AG04450 (cell line): ENCODE measurements at places on chromosomes 7 and 10.

GRCh38 chr7:104723001-104723400 lies 291.0 kb upstream of the KMT2E start:
- no peak for DNase-seq

DNA sequence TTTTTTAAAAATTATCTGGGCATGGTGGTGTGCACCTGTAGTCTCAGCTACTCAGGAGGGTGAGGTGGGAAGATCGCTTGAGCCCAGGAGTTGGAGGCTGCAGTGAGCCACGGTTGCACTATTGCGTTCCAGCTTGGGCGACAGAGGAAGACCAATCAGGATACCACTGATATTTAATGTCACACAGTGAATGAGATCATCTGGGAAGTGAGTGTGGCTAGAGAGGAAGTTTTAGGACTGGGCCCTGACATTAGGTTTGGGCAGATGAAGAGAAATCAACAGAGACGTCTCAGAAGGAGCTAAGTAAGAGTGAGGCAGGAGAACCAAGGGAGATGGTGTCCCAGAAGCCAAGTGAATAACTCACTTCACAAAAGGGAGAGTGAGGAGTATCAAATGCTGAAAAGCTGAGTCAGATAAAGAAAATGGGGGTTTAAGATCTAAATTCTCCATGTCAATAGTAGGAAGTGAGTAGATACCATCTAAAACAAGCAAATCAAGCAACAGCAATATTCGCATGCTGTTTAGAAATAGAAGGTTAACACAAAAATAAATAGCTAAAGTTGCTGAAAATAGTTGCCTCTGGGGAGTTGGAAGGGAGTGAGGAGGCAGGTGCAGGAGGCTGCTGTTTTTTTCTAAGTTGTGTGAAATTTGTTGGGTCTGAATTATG lies 11.5 kb downstream of the PILRA start:
- DNase-seq = no peak

DNA sequence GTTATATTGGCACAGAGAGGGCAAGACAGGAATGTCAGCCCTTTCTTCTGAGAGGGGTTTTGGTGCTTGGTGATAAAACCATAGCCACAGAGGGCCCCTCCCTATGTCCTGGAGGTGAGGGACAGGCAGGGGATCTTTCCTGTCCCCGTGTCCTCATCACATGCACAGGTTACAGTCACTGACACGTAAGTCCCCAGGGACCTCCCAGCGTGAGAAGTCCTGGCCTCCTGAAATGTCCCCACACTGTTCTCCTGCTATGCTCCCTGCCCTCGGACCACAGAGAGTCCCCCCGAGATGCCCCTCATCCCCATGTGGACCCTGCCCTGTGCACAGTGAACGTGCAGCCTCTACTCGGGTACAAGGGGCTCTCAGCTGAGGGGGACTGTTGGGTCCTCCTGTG lies 260.4 kb downstream of the ZMYND11 start:
- DNase-seq = no peak

- DNase-seq = no peak
Measured at GRCh38 chr10:34905200-34905927, 90.3 kb upstream of the PARD3 start.

DNA sequence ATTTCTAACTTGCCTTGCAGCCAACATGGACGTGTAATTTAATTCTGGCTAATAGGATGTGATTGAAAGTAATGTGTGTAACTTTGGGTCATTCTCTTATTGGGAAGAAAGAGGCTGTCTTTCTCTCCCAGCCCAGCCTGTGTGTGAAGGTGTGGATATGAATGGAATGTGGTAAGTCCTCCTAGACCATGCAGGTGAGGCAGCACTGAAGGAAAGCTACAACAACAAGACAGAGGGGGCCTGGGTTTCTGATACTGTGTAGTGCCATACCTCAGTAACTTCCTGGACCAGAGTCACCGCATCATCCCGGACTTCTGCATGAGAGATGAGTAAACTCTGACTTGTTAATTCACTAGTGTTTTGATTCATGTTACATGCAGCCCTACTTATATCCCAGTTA lies 237.0 kb downstream of the EXOC4 start:
- DNase-seq = no peak

- DNase-seq = no peak
Measured at GRCh38 chr7:158955146-158955870, 99.0 kb downstream of the DYNC2I1 start.

- DNase-seq = no peak
Measured at GRCh38 chr7:117190746-117191435, 132.0 kb downstream of the WNT2 start.

DNA sequence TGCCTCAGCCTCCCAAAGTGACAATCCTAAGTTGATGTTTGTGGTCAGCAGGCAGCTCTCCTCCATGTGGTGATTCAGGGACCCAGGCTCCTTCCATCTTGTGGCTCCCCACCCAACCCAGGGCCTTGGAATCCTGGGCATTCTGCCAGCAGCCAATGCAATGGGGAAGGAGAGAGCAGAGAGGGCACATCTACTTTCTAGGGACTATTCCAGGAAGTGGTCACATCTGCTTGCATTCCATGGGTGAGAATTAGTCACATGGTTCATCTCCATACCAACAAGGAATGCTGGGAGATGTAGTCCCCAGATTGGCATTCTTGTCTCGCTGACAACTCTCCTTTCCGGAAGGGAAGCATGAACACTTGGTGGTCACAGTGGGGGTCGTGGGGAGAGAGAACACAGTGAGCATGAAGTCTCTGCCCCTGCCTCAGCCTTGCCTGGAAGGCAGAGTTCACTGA lies 9.9 kb upstream of the SRRM3 start:
- DNase-seq = no peak

GRCh38 chr10:67487199-67487598 lies 208.8 kb downstream of the CTNNA3 start:
- no peak for DNase-seq

- DNase-seq = peak; percentile 92
Measured at GRCh38 chr10:24901686-24902399, 50.6 kb downstream of the PRTFDC1 start.

- no peak for DNase-seq
Measured at GRCh38 chr10:37865957-37866803, 8.8 kb upstream of the ZNF248 start.

GRCh38 chr7:131602994-131603372 lies 46.6 kb upstream of the PODXL start:
- no peak for DNase-seq

GRCh38 chr7:24732646-24733413 lies 24.4 kb downstream of the GSDME start:
- DNase-seq = peak; percentile 72

DNA sequence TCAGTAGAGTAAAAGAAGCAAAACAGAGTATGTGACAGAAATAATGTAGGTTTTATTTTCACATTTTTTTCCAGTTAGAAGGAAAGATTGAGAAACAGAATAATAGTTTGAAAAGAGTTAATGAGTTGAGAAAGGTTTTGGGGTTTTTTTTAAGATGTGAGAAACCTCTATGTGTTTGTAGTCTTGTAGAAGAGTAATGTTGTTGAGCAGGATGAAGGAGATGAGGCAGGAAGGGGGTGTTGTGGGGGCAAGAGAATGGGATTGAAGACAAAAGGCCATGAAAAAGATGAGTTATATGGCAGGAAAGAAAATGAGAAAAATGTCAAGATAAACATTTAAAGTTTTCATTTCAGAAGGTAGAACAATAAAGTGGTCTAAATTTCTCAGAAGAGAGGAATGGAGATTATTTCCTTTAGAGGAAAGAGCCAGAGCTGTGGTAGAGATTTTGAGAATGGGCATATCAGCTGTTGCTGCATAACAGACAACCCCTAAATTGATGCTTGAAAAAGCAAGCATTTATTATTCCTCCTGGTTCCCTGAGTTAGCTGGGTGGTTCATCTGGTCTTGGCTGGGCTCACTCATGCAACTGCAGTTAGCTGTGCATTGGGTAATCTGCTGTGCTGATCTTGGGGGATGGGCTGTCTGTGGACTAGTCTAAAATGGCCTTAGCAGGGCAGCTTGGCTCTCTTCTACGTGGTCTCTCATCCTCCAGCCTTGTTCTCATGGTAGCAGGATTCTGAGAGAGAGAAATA lies 27.1 kb downstream of the PCGF5 start:
- DNase-seq = no peak

DNA sequence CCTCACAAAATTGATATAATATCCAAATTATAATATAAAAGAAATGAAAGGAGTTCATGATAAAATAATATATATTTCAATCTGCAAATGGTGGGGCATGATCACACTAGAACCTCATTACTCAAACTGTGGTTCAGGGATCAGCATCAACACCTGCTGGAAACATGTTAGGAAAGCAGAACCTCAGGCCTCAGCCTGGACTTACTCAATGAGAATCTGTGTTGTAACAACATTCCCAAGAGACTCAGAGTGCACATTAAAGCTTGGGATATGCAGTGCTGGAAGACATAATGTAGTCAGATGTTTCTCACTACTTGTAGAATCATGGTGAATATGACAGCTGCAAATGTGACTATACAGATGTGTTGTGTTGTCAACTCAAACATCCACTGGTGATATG lies 81.7 kb upstream of the ITPRID1 start:
- DNase-seq = no peak

DNA sequence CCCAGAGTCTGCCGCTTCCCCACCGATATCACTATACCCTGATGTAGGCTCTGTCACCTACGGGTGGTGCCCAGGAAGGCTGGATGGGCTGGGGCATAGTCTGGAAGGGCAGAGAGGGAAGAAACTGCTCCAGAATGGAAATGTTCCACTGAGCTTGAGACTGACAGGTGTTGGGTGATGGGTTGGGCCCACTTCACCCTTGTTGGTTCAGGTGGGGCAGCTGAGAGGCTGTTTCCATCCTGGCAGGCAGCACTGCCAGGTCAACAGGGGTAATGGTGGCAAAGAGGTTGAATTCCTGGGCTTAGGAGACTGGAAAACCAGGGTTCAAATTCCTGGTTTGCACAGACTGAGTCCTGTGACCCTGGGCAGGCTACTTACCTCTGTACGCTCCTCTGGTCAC lies 28.5 kb upstream of the FRAT2 start:
- DNase-seq = no peak

GRCh38 chr10:43806831-43807640 lies 158.4 kb upstream of the ZNF32 start:
- DNase-seq = no peak
